ENCODE measurements at places on chromosomes 5 and 9. TPM values are rescaled to one million over a fixed set of nuclear protein-coding genes. Genes with fewer than 3 reads are reported as not detected.

DNA sequence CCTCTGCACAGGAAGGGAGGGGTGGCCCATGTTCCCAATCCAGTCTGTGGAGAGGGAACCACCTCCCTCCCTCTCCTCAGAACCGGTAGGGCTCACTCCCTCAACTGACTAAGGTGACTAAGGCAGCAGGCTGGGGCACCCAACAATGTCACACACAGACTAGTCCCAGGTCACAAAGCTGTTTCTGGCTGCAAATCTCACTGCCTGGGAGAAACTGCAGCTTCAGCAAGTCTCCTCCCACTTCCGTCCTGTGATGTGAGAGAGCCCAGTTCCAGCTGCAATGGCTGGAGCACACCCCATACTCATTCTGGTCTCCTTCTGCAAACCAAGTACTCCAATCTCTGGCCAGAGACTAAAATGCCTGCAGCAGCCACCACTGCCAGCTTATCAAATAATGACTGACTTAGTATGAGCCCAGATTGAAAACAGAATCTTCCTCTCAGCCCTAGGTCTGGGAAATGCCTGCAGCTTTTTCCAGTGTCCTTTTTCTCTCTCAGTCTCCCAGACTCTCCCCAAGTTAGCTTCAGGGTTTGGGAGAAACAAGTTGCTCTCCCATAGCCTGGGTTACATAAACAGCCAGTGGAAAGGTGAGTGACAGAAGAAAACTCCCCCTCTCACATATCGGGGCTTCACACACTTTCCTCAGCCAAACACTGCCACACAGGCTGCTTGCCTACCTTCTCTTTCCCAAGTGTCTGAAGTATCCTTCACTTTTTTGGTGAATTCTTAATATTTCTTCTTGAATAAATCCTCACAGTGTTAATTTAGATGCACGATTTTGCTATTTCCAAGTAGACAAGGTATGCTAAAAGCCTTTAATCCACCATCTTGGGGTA is 247.4 kb upstream of the RASA1 start:
- no peaks in the 10 kb centered on the region for H3K4me1 ChIP-seq
- no peak for DNase-seq
- no peak overlapping the region for H3K27ac ChIP-seq
- peak overlapping the region; percentile 25 for H3K4me3 ChIP-seq

DNA sequence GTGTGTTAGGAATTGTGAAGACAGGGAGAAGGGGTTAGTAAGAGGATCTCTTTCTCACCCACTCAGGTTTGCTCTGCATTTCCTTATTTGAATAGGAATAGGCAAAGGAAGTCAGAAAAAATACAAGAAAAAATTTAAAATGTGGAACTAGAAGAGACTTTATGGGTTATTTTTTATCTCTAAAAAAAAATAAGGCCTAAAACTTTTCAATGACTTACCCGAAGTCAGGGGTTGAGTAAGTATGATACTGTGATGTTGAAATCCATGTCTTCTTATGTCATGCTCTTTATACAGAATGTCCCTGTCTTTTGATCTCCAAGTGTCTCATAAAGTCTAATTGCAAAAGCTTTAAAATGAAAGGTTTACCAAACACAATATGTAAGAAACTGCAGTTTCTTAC is 148.3 kb upstream of the PIK3R1 start:
- no peak for DNase-seq
- no peaks in the 10 kb centered on the region for H3K27me3 ChIP-seq
- no peak overlapping the region for H3K27ac ChIP-seq
- no peaks in the 10 kb centered on the region for H3K36me3 ChIP-seq
- no peak overlapping the region for H3K4me3 ChIP-seq

DNA sequence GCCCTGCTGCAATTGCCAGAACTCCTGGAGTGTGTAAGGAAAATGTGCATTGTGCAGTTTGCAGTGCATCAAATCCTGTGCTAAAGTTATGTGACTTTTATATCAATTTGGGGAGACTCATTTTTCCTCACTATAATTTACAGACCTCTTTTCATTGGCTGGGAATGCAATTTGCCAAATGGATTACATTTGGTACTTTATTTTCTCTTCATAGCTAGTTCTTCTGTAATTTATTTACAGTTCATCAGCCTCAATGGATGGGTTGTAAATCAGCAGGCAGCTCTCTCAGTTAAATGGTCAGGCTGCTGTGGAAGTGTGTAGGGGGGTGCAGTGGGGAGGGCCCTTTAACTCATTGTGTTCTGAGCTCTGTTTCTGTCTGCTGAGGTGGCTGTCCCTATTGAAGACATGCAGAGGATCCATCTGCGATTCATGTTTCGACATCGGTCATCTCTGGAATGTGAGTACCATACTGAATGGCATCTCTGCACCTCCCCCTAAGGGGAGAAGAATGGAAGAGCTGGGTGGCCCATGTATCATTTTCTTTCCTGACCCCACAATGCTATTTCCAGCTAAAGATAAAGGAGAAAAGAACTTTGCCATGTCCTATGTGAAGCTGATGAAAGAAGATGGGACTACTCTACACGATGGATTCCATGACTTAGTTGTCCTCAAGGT is 74.6 kb downstream of the DOCK2 start:
- DNase-seq, result no peak
- H3K4me3 ChIP-seq, result no peak overlapping the region
- no peaks in the 10 kb centered on the region for H3K36me3 ChIP-seq
- H3K4me1 ChIP-seq, result no peaks in the 10 kb centered on the region

GRCh38 chr5:93800988-93801811 is 59.8 kb upstream of the POU5F2 start:
- DNase-seq, result peak; percentile 24
- peak overlapping the region; percentile 63 for H3K27ac ChIP-seq
- H3K4me1 ChIP-seq, result peaks cover 9% of the 10 kb centered on the region
- no peaks in the 10 kb centered on the region for H3K36me3 ChIP-seq
- H3K4me3 ChIP-seq, result no peak overlapping the region
- no peaks in the 10 kb centered on the region for H3K27me3 ChIP-seq

- H3K36me3 ChIP-seq, result no peaks in the 10 kb centered on the region
- H3K4me1 ChIP-seq, result peaks cover 18% of the 10 kb centered on the region
- H3K27me3 ChIP-seq, result no peaks in the 10 kb centered on the region
- H3K4me3 ChIP-seq, result peak overlapping the region; percentile 15
- no peak for DNase-seq
Measured at GRCh38 chr5:16995372-16995771, 59.3 kb upstream of the MYO10 start.

DNA sequence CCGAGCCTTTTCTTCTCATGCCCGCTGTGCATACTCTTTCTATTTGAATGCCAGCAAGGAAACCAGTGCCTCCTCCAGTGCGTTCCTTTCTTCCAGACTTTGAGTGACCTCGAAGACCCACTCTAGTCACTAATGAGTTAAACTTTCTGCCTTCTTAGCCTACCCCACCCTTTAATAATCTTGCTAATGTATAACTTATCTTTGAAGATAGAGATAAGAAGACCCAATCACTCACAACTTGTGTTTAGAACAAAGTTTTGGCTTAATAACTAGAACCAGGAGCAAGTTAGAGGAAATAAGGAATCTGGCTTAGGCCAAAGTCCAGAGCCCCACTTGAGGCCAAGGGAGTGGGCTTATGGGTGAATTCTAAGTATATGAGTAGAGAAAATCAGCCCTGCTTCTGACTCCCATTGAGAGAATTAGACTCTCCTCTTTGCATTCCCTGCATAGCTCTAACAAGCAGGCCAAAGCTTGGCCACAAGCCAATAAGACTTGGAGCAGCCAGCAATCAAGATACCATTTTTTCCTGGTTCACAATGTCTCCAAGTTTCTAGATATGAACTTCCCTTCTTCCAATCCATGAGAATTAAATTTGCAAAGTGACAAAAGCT is 181.5 kb upstream of the PIK3R1 start:
- no peak overlapping the region for H3K27ac ChIP-seq
- H3K36me3 ChIP-seq, result no peaks in the 10 kb centered on the region
- no peaks in the 10 kb centered on the region for H3K4me1 ChIP-seq

- H3K4me3 ChIP-seq, result no peak overlapping the region
- DNase-seq, result no peak
- H3K4me1 ChIP-seq, result no peaks in the 10 kb centered on the region
- no peaks in the 10 kb centered on the region for H3K36me3 ChIP-seq
- no peaks in the 10 kb centered on the region for H3K27me3 ChIP-seq
- H3K27ac ChIP-seq, result no peak overlapping the region
Measured at GRCh38 chr9:82034956-82035731, 46.6 kb downstream of the SPATA31D1 start.

DNA sequence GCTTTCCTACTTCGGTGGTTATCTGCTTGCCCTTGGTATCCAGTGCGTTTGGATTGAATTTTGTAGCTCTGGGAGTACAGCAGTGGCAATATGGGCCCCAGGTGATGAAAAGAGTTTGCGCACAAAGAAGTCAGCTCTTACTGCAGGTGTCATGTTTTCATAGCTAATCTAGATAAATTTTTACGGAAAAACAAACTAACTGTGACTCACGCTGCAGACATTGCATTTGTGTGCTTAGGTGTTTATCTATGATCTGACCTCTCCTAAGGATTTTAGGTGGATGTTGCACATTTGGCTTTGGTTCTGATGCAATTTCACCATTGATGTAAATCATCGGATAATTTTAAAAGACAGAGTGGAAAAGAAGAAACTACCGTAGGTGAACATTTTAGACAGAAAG is 92.1 kb downstream of the VCAN start:
- no peak for DNase-seq
- H3K27me3 ChIP-seq, result peaks cover 8% of the 10 kb centered on the region
- no peaks in the 10 kb centered on the region for H3K36me3 ChIP-seq
- no peak overlapping the region for H3K27ac ChIP-seq
- no peaks in the 10 kb centered on the region for H3K4me1 ChIP-seq

GRCh38 chr5:36638056-36638455 is 31.6 kb downstream of the SLC1A3 start:
- no peak overlapping the region for H3K27ac ChIP-seq
- no peaks in the 10 kb centered on the region for H3K36me3 ChIP-seq

- no peaks in the 10 kb centered on the region for H3K27me3 ChIP-seq
- peaks cover 7% of the 10 kb centered on the region for H3K36me3 ChIP-seq
- peak; percentile 2 for DNase-seq
- H3K27ac ChIP-seq, result no peak overlapping the region
Measured at GRCh38 chr9:111399772-111400563, 69.9 kb upstream of the OR2K2 start.

- no peak for DNase-seq
- H3K36me3 ChIP-seq, result no peaks in the 10 kb centered on the region
- no peak overlapping the region for H3K27ac ChIP-seq
- no peak overlapping the region for H3K4me3 ChIP-seq
Measured at GRCh38 chr5:139414581-139415130, 10.8 kb upstream of the SPATA24 start.

DNA sequence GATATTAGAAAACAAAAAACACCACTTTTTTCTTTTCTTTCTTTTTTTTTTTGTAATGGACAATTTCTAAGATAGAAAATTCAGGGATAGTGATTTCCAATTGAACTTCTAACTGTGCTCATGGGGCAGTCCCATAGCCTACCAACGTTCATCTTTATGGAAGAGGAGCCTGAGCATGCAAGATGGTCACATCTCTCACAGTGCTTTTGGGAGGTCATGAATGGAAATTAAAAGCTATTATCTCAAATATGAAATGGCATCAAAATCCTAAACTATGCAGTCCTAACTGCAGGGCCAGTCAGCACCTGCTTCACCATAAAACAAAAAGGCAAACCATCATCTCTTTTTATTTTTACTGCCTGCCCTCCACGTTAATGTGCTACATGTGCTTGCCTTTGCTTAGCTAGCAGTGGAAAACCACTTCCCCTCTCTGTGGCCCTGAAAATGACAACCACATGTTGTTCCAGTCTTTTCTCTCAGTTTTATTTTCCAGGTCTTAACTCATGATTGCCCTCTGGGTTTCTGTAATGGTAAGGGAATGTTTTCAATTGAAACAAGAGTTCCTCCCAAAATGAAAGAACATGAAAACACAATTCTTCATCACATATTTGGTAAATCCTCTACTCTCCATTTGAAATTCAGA is 16.7 kb downstream of the IFNB1 start:
- H3K27ac ChIP-seq, result no peak overlapping the region
- DNase-seq, result no peak
- H3K4me3 ChIP-seq, result no peak overlapping the region
- no peaks in the 10 kb centered on the region for H3K4me1 ChIP-seq

- no peak for DNase-seq
- no peaks in the 10 kb centered on the region for H3K4me1 ChIP-seq
- H3K4me3 ChIP-seq, result no peak overlapping the region
- H3K27me3 ChIP-seq, result no peaks in the 10 kb centered on the region
Measured at GRCh38 chr5:94908889-94909480, 290.5 kb downstream of the SLF1 start.

GRCh38 chr9:97072285-97072776 is 33.4 kb upstream of the CTSV start:
- H3K36me3 ChIP-seq, result no peaks in the 10 kb centered on the region
- H3K4me3 ChIP-seq, result no peak overlapping the region
- H3K27ac ChIP-seq, result no peak overlapping the region
- H3K27me3 ChIP-seq, result no peaks in the 10 kb centered on the region
- no peaks in the 10 kb centered on the region for H3K4me1 ChIP-seq
- DNase-seq, result no peak

- no peak overlapping the region for H3K27ac ChIP-seq
- no peaks in the 10 kb centered on the region for H3K36me3 ChIP-seq
- H3K27me3 ChIP-seq, result no peaks in the 10 kb centered on the region
- DNase-seq, result no peak
Measured at GRCh38 chr9:121217609-121218292, 16.1 kb upstream of the RAB14 start.

DNA sequence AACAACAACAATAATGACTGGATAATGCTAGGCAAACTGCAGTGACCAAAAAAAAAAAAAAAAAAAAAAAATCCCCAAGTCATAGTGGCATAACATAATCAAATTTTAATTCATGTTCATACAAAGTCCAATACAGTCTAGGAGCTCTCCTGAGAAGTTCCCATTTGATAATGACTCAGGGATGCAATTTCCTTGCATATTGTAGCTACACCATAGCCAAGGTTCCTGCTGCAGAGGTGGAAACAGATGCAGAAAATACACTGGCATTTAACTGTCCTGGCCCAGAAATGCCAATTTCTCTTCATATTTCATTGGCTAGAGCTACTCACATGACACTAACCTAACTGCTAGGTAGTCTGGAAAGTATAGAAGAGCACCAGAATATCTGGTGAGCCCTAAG is 72.2 kb upstream of the SLC12A2 start:
- no peak overlapping the region for H3K4me3 ChIP-seq
- H3K36me3 ChIP-seq, result no peaks in the 10 kb centered on the region
- DNase-seq, result no peak
- no peaks in the 10 kb centered on the region for H3K4me1 ChIP-seq
- H3K27ac ChIP-seq, result no peak overlapping the region
- H3K27me3 ChIP-seq, result no peaks in the 10 kb centered on the region

DNA sequence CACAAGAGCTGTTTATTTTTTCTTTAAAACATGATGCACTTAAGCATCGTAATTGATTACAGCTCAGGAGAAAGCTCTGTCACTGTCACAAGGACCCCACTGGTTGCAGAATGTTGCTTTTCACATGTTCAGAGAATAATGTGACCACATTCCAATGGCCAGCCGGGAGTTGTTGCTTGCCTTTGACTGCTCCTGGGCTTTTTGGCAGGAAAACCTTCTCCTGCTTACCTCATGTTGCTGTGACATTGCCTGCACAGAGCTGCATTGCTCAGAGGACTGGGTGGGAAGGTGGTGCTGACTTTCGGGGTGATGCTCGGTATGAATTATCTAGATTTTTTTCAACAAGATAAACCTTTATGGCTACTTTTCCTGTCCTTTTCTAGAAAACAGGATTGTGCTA is 88.2 kb downstream of the PALM2AKAP2 start:
- no peak overlapping the region for H3K27ac ChIP-seq
- H3K27me3 ChIP-seq, result no peaks in the 10 kb centered on the region
- no peak overlapping the region for H3K4me3 ChIP-seq

RPL7A gene
- 1,104 TPM for total RNA-seq

C1QTNF3 gene
- total RNA-seq, result 2.1 TPM

BTNL3 gene
- total RNA-seq, result not detected

TMEM232 gene
- 0.21 TPM for total RNA-seq

DOCK8 gene
- total RNA-seq, result 1.4 TPM

ROR2 gene
- total RNA-seq, result 5.9 TPM

SLCO4C1 gene
- 0.90 TPM for total RNA-seq

AGXT2 gene
- not detected for total RNA-seq

SLC46A2 gene
- not detected for total RNA-seq

TRIM41 gene
- 58.3 TPM for total RNA-seq

Measured in Panc1 (cell line).